Retina (tissue), 1 donor: ENCODE measurements at places on chromosomes 3 and 15.

DNA sequence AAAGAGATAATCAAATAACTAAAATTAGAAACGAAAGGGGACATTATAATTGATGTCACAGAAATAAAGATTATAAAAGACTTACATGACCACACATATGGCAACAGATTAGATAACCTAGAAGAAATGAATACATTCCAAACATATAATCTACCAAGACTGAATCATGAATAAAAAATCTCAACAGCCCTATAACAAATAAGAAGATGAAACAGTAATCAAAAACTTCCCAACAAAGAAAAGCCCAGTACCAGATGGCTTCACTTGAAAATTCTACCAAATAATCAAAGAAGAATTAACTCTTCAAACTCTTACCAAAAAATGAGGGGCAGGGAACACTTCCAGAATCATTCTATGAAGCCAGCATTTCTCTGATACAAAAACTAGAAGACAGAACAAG lies 11.8 kb downstream of the TOP2B start:
- no peak for DNase-seq

DNA sequence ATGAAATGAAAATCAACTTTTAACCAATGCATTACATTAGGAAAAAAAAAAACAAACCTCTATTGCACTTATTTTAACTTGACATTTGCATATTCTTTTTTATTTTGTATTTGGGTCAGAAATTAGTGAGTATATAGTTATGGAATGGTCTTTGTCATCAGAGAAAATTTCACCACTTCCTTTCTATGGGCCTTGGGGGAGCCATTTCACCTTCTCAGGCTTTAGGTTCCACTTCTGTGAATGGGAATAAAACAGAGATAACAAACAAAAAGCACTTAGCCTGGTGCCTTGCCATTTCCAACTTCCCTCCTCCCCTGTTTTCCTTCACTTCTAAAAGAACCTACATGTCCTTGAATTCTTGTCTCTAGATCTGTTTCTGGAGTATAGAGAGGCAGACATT lies 168.0 kb upstream of the STT3B start:
- DNase-seq, result no peak

DNA sequence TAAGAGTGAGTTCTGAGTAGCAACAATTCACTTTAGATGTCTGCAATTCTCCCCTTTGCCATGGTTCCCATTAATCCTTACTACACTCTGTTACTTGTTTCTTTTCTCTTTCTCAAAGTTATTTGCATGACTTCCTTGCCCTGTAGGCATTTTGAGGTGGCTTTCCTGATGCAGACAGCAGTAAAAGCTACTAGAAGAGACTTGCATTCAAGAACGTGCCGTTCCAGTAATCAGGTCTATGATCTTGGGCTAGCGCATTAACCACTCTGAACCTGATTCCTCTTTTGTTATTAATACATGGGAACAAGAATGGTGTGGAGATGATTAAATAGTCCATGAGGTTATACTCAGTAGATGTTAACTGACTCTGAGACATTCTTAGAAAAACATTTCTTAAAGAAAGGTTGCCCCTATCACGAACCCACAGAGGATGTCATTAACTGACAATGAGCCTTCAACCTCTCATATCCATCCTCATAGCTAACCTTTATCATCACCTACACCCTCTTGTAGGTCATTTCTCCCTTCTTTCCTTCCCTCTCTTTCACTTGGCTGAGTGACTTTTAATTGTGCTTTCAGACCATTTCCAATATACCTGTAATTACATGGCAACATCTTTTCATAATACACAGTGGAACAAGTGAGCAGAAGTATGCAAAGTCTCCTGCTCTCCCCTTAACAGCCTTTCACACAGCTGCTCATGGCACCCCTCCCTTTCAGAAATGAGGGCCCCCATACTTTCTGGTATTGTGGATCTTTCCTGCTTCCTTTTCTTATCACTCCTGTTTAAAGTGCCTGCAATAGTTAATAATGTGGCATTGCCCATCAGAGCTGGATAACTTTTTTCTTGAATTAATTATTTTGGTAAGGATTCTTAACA lies 175.9 kb downstream of the CHST2 start:
- no peak for DNase-seq

GRCh38 chr3:83863380-83863779 lies 1095.4 kb upstream of the CADM2 start:
- DNase-seq, result no peak

GRCh38 chr3:143482106-143483088 lies 362.8 kb downstream of the CHST2 start:
- no peak for DNase-seq

GRCh38 chr3:50264383-50264963 lies 4.5 kb upstream of the SEMA3B start:
- peak; percentile 87 for DNase-seq

DNA sequence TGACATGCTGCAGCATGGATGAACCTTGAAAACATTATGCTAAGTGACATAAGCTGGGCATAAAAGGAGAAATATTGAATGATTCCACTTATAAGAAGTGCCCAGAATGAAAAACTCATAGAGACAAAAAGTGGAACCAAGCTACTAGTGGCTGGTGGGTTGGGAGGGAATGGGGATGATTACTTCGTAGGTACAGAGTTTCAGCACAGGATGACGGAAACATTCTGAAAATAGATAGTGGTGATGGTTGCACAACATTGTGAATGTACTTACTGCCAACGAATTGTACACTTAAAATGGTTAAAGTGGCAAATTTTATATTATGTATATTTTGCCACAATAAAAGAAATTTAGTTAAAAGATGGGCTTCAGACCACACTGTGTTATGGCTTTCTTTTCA lies 93.6 kb downstream of the RPLP1 start:
- no peak for DNase-seq

GRCh38 chr3:15496341-15496664 lies 25.2 kb downstream of the COLQ start:
- DNase-seq, result no peak

GRCh38 chr15:39336926-39337325 lies 244.0 kb upstream of the THBS1 start:
- DNase-seq, result no peak

DNA sequence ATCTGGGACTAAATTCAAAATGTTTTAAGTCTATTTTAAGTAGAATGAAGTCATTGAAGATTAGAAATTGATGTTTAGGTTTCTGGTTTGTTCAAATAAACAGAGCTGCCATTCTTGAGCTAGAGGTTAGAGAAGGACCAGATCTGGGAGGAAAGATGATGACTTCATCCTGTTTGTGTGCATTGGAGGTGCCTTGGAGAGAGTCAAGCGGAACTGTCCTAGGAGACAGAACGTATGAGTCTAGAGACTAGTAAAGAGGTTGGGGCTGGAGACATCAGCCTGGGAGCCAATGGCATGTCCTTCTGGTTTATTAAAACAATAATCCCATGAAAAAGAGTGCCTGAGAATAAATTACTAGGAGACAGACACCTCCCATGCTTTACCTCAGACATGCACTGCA lies 303.4 kb downstream of the KBTBD8 start:
- DNase-seq, result no peak

DNA sequence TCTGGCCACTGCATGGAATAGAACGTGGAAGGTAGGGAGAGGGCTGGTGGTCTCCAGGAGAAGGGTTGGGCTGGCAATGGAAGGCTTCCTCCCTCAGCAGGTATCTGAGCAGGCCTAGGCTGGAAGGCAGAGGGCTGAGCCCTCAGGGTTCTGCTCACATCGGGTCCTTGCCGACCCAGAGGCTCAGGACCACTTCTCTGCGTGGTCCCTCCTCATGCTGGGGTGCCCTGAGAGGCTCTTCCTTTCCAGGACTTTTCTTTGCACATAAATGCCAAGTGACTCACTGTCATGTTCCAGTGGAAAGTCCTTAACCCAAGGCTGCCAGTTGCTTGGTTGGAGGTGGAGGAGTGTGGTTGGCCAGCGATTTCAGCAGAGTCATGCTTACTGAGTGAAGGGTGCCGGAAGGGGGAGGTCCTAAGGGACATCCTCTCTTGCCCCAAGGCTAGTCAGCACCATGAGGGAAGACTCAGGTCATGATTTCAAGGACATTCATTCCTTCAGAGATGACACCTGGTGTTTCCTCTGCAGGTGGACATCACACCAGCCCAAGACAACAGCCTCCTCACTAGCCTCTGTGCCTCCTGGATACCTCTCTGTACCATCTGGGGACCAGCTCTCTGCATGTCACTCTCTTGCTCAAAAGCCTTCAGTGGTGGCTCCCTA lies 8.2 kb downstream of the SLC6A6 start:
- DNase-seq, result no peak

- no peak for DNase-seq
Observed at GRCh38 chr15:63905131-63905530, 71.4 kb upstream of the HERC1 start.
